Stimulated activated CD4-positive, alpha-beta T cell treated with anti-CD3 and anti-CD28 coated beads, Interleukin-15, amount 100 ng/mL, for 1 hour (primary cell): ENCODE measurements at places on chromosomes 7 and 10.

DNA sequence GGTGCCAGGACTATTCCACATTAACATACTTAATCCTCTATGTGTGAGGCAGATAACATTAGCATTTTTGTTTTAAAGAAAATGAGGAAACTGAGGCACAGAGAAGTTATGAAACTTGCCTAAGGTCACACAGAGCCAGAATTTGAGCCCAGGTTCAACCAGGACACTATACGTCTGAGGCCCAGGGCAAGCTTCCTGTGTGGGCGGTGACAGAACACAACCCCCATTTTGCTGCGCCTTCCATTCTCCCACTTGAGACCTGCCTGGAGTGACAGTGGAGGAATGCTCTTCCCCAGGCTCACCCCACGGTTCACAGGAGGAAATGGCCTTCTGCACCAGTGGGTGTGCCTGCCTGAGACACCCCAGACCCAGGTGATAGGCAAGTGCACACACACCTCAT, 164.1 kb downstream of the SH3PXD2A start:
- DNase-seq: no peak

- DNase-seq: no peak
Measured at GRCh38 chr7:105897999-105898398, 21.6 kb upstream of the ATXN7L1 start.

GRCh38 chr10:70295926-70296325, 12.1 kb upstream of the NPFFR1 start:
- no peak for DNase-seq

DNA sequence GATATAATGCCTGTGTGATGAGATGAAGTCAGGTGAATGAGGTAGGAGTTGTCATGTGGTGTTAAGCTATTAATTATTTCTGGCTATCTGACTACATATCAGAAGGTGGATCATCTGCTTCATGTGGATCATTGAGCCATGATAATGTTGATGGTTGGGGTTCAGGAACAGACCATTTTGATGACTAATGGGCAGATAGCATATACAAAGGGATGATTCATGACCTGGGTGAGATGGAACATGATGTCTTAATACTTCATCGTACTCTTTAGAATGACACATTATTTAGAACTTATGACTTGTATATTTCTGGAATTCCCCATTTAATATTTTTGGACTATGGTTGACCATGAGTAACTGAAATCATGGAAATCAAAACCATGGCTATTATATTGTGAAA, 155.1 kb downstream of the OR13A1 start:
- no peak for DNase-seq

DNA sequence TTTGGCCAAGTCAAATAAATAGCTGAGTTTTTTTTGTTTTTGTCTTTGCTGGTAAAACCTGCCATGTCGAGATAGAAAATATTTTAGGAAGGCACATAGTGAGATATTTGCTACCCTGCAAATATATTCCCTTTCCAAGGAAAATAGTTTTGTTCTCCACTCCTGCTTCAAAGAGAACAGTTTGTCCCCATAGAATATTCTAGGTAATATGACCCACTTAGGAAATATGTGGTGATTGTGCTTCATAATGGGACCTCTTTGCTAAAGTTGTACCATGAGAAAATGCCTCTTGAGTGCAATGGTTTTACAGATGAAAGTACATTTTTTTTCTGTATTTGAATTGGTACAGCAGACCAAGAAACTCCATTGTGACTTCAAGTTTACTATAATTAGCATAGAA, 41.6 kb downstream of the SMNDC1 start:
- no peak for DNase-seq

GRCh38 chr10:43109671-43110249, 28.5 kb upstream of the CSGALNACT2 start:
- no peak for DNase-seq

GRCh38 chr10:119333146-119333792, 125.9 kb downstream of the GRK5 start:
- DNase-seq: peak; percentile 16

GRCh38 chr10:18233775-18234174, 93.6 kb downstream of the CACNB2 start:
- no peak for DNase-seq

GRCh38 chr7:44724276-44724675, 24.4 kb upstream of the ZMIZ2 start:
- no peak for DNase-seq
